ENCODE measurements at places on chromosomes 3 and 15.

- no peak for DNase-seq
Observed at GRCh38 chr15:56295433-56295832, 51.8 kb upstream of the RFX7 start.

- no peak for DNase-seq
Observed at GRCh38 chr15:53114960-53115359, 324.8 kb upstream of the ONECUT1 start.

- no peak for DNase-seq
Observed at GRCh38 chr15:47955021-47955420, 165.8 kb upstream of the SLC24A5 start.

DNA sequence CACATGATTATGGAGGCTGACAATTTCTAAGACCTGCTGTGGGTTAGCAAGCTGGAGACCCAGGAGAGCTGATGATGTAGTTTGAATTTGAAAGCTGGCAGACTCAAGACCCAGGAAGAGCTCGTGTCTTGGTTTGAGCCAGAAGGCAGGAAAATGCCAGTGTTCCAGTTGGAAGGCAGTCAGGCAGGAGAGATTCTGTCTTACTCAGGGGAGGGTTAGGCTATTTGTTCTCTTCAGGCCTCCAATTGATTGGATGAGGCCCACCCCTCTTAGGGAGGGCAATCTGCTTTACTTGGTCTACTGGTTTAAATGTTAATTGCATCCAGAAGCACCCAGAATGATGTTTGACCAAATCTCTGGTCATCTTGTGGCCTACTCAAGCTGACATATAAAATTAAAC lies 40.4 kb upstream of the IGF2BP2 start:
- DNase-seq: no peak

GRCh38 chr3:74080056-74080461 lies 455.3 kb upstream of the PDZRN3 start:
- DNase-seq: no peak

DNA sequence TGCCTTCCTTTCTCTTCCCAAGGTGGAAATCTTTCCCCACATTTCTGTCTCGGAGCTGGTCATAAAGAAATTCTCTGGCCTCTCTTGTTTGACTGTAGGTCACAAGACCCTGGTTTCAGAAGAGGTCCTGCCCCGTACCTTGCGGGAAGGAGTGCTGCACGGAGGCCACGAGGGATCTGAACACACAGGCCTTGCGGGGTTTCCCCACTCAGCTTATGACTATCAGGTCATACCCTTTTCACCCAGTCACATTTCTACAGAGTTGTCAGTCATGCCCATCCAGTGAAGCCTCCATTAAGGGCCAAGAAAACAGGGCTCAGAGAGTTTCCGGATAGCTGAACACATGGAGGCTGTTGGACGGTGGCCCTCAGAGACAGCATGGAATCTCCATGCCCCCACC lies 54.7 kb upstream of the ATP13A3 start:
- no peak for DNase-seq

- DNase-seq: no peak
Observed at GRCh38 chr3:9902372-9903237, at the start of gene IL17RE. IL17RE (plus strand) TSS chr3:9902848; CDS start chr3:9902933, 85 bp downstream.

DNA sequence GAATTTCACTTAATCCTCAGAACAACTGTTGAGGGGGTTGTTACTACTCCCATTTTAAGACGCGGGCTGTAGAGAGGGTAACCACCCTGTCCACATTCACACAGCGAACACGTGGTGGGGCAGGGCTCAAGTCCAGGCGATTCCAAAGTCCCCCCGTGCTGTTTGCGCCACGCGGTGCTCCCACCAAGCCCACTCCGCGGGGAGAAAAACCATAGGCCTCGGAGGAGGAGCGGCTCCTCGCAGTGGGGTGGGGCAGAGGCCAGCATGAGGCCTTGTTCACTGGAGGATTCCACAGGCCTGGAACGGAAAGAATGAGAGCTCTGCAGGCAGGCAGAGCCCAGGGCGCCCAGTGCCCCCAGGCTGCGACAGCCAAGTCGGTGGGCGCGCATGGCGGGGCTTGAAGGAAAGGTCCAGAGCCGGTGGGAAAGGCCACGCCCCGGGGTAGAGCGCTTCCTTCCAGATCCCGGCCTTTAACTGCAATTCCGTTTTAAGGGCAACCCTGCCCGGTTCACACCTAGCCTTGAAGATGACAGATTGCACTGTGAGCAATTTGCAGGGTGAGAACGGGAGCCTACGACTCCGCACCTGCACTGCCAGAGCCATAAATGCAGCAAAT lies 161.8 kb upstream of the TBL1XR1 start:
- no peak for DNase-seq

DNA sequence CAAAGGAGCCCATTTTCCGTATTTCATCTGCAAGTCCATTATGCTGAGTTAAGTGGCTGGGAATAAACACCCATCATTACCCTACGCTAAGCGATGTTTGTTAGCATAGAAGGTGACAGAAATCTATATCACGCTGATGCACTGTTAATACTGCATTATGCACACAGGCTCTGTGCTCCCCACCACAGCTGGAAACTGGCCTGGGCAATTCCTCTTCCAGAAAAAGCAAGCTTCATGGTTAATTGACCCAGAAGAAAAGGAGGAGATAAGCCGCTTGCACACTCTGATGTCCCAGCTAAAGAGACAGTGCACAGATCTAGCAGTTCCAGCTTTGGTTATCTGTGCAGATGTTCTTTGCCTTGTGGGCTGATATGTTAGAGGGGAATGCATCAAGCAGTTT lies 232.6 kb downstream of the NTRK3 start:
- no peak for DNase-seq

DNA sequence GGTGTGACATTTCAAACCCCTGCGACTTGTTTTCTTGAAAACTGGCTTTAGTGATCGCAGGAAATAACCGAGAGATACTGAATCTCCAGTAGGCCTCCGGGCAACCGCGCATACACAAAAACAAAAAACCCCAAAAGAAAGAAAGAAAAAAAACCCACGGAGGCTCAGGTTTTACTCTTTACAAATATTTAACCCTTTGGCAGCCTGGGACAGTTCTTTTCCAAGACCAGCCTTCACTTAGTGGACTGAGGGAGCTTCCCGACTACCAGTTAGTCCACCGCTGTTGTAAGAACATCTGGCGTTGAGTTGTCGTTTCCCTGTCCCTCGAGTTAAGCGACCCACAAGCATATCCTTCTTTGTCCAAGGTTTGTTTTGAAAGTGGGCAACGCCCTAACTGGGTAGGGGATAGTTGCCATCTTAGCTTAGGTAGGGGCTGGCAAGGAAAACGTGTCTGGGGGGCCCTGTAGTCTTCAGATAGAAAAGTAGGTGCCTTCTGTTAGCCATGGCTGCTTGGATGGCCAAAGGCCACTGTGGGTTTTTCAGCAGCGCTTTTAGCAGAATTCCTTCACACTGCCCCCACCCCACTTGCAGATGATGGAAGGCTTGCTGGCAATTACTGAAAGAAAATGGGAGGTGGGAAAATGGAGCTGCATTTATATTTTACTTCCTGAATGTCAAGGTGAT lies 6.9 kb downstream of the ISL2 start:
- DNase-seq: no peak

DNA sequence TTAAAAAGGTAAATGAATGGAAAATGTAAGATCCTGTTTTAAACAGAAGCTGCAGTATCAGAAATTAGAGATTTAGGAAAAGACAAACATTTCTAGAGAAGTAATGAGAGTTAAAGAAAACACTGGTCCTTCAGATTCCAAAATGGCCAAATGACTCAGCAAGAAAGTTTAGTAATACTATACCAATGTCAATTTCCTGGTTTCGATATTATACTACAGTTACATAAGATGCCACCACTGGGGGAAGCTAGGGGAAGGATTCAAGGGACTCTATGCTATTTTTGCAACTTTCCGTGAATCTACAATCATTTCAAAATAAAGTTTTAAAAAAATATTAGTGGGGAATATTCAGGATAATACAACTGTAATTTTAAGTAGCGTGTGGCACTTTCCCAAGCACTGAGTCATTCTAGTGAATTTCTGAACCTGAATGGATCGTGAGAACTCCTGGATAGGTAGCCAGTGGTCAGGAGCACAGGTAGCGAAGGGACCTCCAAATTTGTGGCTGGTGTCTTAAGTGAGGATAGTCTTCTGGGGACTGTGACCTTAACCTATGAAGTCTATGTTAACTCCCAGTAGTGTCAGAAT lies 37.6 kb downstream of the TMCC1 start:
- DNase-seq: no peak

GRCh38 chr15:96359616-96360521 lies 29.4 kb downstream of the NR2F2 start:
- no peak for DNase-seq

DNA sequence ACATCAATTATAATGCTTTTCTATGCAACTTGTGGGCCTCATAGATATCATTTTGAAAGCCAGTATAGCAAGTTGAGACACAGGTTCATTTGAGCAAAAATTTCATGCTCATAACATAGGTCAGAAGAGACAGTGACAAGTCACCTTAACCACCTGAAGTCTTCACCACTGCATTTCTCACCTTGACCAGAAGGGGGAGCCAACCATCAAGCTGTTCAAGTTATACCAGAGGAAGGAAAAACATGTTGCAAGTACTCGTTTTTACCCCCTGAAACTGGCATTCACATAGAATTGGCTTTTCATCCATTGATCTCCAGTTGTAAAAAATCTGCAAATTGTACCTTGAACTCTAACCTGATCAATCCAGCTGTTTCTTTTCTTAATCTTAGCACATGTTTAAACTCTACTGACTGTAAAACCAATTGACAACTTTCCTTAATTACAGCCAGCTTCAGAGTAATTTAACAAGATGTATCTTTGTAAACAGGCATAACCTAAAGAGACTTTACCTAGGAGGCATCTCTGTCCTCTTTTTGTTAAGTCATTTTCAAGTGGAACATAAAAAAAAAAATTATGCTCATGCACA lies 1.4 kb downstream of the LMOD3 start:
- peak; percentile 31 for DNase-seq

GRCh38 chr3:64067506-64068346 lies 44.4 kb upstream of the PSMD6 start:
- no peak for DNase-seq

GRCh38 chr3:20376665-20377217 lies 190.7 kb upstream of the SGO1 start:
- DNase-seq: no peak

GRCh38 chr3:51937611-51938450 lies 3.9 kb downstream of the RRP9 start:
- no peak for DNase-seq

GRCh38 chr3:61893840-61894566 lies 332.6 kb downstream of the PTPRG start:
- no peak for DNase-seq

GRCh38 chr3:30858894-30859389 lies 35.5 kb downstream of the GADL1 start:
- DNase-seq: no peak

GRCh38 chr3:72625602-72626337 lies 222.5 kb downstream of the SHQ1 start:
- no peak for DNase-seq

DNA sequence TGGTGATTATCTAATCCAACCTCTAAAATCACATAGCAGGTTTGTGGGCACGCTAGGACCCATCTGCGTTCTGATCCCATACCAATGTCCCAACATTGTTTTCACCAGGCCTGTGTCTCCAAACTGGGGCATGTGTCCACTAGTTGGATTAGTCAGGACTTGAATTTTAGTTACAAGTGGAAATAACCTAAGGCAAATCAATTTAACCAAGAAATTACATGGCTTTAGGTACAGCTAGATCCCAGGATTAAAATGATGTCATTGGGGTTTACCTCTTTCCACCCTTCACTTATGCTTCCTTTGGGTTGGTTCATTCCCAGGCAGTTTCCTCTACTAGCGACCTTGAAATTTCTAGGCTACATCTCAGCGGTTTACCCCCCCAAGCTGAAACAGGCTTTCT lies 47.2 kb upstream of the PXYLP1 start:
- no peak for DNase-seq

- no peak for DNase-seq
Observed at GRCh38 chr3:185087419-185087818, 65.4 kb downstream of the C3orf70 start.

DNA sequence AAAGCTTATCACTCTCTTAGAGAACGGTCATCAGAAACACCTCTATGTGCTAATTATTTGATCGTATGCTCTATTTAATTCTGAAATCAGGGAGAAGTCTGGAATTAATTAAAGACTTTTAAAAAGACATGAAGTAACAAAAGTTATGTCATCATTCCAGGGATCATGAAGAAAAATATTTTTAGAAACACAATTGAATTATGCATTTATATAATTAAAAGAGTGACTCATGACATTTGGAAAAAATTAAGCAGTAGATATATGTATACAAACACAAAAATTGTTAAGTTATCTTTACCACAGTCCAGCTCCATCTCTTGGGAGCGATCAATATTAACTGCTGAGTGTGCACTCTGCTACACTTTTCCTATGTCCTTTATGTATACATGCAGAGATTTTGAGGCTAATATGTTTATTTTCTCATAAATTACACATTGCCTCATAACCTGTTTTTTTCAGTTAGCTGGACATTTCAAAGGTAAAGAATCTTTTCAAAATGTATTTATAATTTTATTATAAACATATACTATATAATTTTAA lies 717.7 kb downstream of the GBE1 start:
- DNase-seq: no peak

- DNase-seq: no peak
Observed at GRCh38 chr15:79881668-79882067, 15.1 kb downstream of the MTHFS start.

DNA sequence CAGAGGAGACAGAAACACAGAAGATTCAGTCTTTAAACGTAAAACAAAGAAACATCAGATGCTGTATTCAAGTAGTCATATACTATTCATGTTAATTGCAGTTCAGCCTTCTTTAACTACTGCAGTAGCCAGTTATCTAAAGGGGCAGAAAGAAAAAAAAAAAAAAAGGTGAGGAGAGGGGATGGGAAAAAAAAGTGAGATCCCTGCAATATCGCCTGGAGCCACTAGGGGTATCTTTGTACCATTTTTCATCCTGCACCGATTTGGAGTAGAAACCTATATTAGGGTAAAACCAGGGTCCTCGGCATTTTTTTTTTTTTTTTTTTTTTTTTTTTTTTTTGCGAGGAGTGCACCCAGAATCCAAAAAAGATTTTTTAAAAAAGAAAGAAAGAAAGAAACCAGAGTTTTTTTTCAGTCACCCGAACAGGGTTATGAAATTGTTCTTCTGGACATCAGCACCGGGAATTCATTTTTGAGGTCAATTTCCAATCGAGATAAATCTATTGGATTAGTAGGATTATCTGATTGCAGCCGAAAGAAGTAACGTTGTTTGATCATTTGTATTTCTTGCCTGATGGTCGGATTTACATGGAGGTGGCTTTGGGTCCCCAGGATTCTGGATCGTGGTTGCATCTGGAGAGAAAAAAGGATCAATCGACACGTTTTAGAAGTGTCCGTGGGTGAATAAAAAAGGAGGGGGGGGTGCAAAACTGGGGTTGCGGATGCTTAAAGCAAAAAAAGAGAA lies 186.7 kb downstream of the NLGN1 start:
- DNase-seq: no peak

- no peak for DNase-seq
Observed at GRCh38 chr3:154168998-154169795, 48.0 kb downstream of the ARHGEF26 start.

DNA sequence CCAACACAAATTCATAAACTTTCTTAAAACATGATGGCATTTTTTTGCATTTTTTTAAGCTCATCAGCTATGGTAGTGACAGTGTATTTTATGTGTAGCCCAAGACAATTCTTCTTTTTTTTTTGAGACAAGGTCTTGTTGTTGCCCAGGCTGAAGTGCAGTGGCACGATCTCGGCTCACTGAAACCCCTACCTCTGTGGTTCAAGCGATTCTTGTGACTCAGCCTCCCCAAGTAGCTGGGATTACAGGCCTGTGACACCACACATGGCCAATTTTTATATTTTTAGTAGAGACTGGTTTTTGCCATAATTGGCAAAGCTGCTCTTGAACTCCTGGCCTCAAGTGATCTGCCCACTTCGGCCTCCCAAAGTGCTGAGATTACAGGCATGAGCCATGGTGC lies 17.3 kb upstream of the USP50 start:
- no peak for DNase-seq
